PC-3 (cell line): ENCODE measurements at places on chromosomes 16 and 17. TPM values are rescaled to one million over a fixed set of nuclear protein-coding genes. Genes with fewer than 3 reads are reported as not detected.

AARSD1 gene
- total RNA-seq: 32.5 and 34.7 TPM in 2 replicates

DEXI gene
- 36.1 and 43.2 TPM in 2 replicates for total RNA-seq

KRT12 gene
- total RNA-seq: not detected in 2 replicates

USP43 gene
- total RNA-seq: 8.1 and 10.0 TPM in 2 replicates

NPIPA8 gene
- total RNA-seq: not detected in 2 replicates

KRTAP9-2 gene
- not detected in 2 replicates for total RNA-seq

CEP295NL gene
- 1.8 and 2.4 TPM in 2 replicates for total RNA-seq
